Ascending aorta (tissue), 2 donors: ENCODE measurements at places on chromosomes 2 and 18. TPM values are rescaled to one million over a fixed set of nuclear protein-coding genes. Genes with fewer than 3 reads are reported as not detected.

The STARD6 gene
- total RNA-seq: not detected

GRCh38 chr18:58257461-58257860 lies 213.4 kb downstream of the NEDD4L start:
- H3K4me3 ChIP-seq: no peak overlapping the region
- no peaks in the 10 kb centered on the region for H3K27me3 ChIP-seq

The ANKAR gene
- total RNA-seq: 0.75 TPM

DNA sequence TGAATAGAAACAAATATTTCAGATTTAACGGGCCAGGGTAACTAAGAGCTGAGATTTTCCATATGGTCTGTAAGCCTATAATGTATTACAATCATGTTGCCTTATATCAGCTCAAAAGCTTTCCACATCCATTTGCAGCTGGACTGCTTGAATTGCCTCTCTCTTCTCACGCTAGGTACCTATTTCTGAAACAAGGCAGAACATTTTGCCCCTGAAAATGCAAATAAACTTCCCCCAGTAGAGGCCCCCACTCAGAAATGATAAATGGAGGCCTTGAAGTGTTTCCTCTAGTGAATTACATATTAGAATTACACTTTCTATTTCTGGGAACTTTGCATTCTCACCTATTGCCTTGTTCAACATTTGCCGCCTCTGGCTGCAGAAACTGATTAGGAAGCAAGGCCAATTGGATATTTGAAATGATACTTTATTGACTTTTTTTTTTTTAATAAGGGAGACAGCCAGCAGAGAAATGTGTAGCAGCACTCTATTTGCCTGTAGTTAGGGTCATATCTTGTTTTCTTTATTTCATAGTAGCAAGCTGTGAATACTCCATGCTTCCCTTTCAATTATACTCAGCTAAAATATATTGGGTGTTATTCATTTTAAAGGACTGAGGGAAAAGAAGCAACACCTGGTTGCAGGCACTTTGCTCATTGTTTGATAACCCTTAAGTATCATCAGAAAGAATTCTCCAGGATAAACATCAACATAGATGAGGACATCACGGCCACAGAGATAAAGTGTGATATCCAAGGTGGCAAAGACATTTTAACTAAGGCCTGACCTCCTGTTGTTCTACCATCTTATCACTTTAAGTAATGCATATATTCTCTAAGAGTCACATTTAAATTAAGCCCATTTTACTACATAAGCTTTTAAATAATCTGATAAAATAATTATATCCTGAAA lies 505.5 kb downstream of the LRRTM4 start:
- no peak overlapping the region for H3K27ac ChIP-seq
- no peak for DNase-seq
- no peak overlapping the region for H3K4me3 ChIP-seq
- no peaks in the 10 kb centered on the region for H3K4me1 ChIP-seq

DNA sequence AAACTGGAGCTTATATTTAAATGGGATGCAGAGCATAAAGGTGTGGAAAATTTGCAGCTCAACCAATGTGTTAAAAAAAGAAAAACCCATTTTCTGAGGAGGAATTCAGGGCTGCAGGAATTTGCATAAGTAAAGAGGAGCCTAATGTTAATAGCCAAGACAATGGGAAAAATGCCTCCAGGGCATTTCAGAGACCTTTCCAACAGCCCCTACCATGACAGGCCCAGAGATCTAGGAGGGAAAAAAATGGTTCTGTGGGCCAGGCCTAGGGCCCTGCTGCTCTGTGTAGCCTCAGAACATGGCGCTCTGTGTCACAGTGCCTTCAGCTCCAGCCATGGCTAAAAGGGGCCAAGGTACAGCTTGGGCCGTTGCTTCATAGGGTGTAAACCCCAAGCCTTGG lies 719.7 kb upstream of the ACVR2A start:
- no peaks in the 10 kb centered on the region for H3K27me3 ChIP-seq
- H3K4me3 ChIP-seq: no peak overlapping the region
- DNase-seq: no peak
- H3K36me3 ChIP-seq: no peaks in the 10 kb centered on the region
- no peak overlapping the region for H3K27ac ChIP-seq
- no peaks in the 10 kb centered on the region for H3K4me1 ChIP-seq

DNA sequence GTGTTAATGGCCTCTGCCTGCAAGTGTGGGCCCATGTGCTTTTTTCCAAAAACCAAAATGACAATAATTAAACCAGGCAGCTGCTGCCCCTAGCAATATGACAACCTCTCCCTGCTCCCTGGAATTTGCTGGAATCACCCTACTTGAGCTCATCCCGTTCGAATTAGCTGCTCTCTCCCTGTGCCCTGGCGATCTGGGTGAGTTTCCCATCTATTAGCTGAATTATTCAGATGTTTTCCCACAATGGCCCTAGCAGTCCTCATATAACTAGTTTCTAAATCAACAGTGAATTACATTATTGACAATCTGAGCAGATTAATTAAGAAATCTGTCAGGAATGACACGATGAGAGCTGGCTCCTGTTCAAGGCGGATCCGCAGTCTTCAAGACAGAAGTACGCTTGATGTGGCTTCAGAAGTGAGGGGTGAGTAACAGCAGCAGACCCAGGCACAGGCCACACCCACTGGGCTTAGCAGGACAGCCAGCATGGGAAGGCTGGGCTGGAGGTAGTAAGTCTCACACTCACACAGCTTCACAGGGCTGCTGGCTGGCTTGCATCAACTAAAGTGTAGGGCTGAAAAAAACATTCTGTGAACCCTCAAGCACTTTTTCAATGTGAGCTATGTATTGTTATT lies 366.2 kb upstream of the ID2 start:
- no peaks in the 10 kb centered on the region for H3K4me1 ChIP-seq
- no peak for DNase-seq
- no peaks in the 10 kb centered on the region for H3K36me3 ChIP-seq

The MREG gene
- not detected for total RNA-seq

- H3K4me1 ChIP-seq: no peaks in the 10 kb centered on the region
- H3K27ac ChIP-seq: no peak overlapping the region
- H3K36me3 ChIP-seq: no peaks in the 10 kb centered on the region
- no peak overlapping the region for H3K4me3 ChIP-seq
Measured at GRCh38 chr2:204298404-204298803, 246.9 kb upstream of the PARD3B start.

The ASPRV1 gene
- 4.3 TPM for total RNA-seq

DNA sequence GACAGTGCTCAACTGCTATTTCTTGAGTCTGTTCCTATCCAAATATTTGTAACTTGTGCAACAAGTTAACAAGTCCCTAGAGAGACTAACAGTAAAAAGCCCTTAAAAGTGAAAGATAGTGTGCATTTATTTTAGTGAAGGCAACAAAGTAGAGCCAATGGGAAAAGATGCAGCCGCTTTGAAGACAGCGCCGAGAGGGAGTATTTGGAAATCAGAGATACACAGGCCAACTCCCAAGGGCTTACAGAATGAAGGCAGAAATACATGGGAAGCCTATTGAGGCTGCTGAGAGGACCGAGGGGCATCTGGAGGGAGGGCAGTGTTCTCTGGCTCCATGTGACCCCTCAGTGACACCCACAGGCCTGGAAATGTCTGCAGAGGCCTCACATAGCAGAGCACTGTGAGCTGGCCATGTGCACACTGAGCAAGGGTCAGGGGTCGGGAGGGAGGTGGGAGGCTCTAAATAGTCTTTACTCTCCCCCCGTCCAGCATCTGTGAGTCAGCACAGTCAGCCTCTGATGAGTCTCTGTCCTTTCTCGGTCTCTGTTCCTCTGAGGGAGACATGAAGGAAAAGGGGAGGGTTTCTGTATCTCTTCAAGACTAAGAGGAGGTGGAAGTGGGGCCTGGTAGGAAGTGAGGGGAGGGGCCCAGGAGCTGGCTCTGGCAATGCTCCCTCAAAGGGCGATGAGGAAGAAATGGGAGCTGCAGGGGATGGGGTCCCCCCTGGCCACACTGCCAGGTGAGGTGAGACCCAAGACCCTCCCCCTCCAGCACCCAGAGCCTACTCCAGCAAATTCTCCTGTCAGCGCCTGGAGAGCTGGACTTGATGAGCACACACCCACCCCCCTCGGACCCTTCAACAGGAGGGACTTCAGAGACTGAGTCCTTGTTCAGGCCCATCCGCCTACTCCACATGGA lies 133.6 kb downstream of the SP3 start:
- no peaks in the 10 kb centered on the region for H3K27me3 ChIP-seq
- no peak overlapping the region for H3K27ac ChIP-seq
- peaks cover 12% of the 10 kb centered on the region for H3K4me1 ChIP-seq
- peak; percentile 71 for DNase-seq
- H3K4me3 ChIP-seq: no peak overlapping the region

DNA sequence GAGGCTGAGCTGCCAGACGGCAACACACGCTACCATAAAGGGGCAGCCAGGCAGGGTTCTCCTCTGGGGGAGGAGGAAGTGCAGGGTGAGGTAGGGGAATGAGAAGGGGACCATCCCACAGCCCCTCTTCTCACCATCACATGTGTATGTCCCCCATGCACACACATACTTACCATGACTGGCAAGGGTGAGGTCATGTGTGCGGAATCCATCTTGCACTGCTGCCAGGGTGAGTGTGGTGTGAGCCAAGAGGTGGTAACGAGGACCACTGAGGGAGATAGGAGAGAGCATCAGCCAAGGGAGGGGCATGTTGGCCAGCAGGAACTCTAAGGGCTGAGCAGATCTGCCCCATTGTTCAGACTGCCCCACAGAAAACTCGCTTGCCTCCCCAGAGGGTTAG lies 7.1 kb downstream of the WDR54 start:
- H3K27me3 ChIP-seq: no peaks in the 10 kb centered on the region
- DNase-seq: no peak
- no peak overlapping the region for H3K27ac ChIP-seq

GRCh38 chr2:29223257-29223656 lies 108.0 kb downstream of the CLIP4 start:
- H3K4me3 ChIP-seq: no peak overlapping the region
- H3K27ac ChIP-seq: no peak overlapping the region
- H3K4me1 ChIP-seq: no peaks in the 10 kb centered on the region

GRCh38 chr2:129174143-129174542 lies 805.3 kb upstream of the RAB6C start:
- H3K4me1 ChIP-seq: no peaks in the 10 kb centered on the region
- no peak overlapping the region for H3K27ac ChIP-seq
- H3K4me3 ChIP-seq: no peak overlapping the region
- no peak for DNase-seq

GRCh38 chr2:165011199-165011598 lies 55.9 kb upstream of the SLC38A11 start:
- DNase-seq: no peak
- no peak overlapping the region for H3K27ac ChIP-seq
- H3K4me3 ChIP-seq: no peak overlapping the region

DNA sequence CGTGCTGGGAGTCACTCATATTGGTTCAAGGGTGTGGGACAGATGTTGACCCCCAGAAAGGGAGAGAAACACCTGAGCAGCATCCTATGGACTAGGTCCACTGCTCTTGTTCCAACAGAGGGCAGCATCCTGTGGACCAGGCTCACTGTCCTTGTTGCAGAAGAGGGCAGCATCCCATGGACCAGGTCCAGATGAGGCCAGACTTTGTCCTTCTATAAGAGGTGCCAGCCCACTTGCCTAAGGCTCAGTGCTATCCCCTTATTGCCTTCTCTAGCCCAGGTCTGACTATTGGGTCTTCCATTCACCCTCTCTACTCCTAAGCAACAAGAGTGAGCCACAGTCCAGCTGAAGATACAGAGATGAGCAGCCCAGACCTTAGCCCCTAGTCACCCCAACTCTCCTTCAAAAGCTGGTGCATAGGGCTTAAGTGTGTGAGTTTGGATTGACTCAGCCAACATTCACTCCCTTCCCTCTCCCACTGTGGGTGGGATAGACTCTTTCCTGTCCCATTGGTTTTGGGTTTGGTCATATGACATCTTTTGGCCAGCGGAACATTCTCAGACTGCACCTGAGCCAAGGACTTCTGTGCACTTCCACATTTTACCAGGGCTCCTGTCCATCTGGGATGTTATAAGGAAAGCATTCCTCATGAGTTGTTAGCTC lies 132.4 kb upstream of the GPC1 start:
- no peaks in the 10 kb centered on the region for H3K27me3 ChIP-seq
- no peaks in the 10 kb centered on the region for H3K36me3 ChIP-seq
- no peaks in the 10 kb centered on the region for H3K4me1 ChIP-seq
- H3K4me3 ChIP-seq: no peak overlapping the region
- no peak for DNase-seq

GRCh38 chr2:136068581-136069227 lies 49.2 kb downstream of the CXCR4 start:
- no peak for DNase-seq
- no peak overlapping the region for H3K27ac ChIP-seq
- H3K27me3 ChIP-seq: no peaks in the 10 kb centered on the region
- H3K4me1 ChIP-seq: no peaks in the 10 kb centered on the region

- no peaks in the 10 kb centered on the region for H3K4me1 ChIP-seq
- H3K4me3 ChIP-seq: no peak overlapping the region
- no peak for DNase-seq
- H3K27ac ChIP-seq: no peak overlapping the region
Measured at GRCh38 chr2:7725171-7725849, 808.1 kb downstream of the RNF144A start.

DNA sequence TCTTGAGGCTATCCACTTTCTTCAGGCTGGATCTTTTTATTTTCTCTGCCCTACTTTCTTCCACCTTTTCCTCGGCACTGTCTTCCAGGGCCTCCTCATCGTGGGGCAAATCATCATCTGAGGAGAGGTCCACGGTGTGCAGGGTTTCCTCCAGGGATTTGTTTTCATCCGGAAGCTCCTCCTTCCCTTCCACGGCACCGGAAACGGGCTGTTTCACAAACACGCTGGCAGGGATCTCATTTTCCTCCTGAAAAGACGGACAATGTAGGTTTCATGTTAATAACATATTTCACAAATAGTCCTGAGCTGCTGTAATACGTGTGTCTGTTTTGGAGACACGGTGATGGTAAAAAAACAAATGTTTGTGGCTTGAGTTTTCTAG lies 10.4 kb downstream of the CAVIN2 start:
- H3K27ac ChIP-seq: no peak overlapping the region
- no peak for DNase-seq
- H3K4me3 ChIP-seq: no peak overlapping the region
- peaks cover 7% of the 10 kb centered on the region for H3K36me3 ChIP-seq
- no peaks in the 10 kb centered on the region for H3K27me3 ChIP-seq
- H3K4me1 ChIP-seq: no peaks in the 10 kb centered on the region

The GALNT14 gene
- not detected for total RNA-seq

- no peak for DNase-seq
- no peaks in the 10 kb centered on the region for H3K36me3 ChIP-seq
- no peaks in the 10 kb centered on the region for H3K27me3 ChIP-seq
- no peak overlapping the region for H3K4me3 ChIP-seq
Measured at GRCh38 chr2:27954221-27954673, 63.7 kb downstream of the BABAM2 start.

- no peaks in the 10 kb centered on the region for H3K27me3 ChIP-seq
- no peaks in the 10 kb centered on the region for H3K4me1 ChIP-seq
- H3K36me3 ChIP-seq: no peaks in the 10 kb centered on the region
- H3K27ac ChIP-seq: no peak overlapping the region
- no peak overlapping the region for H3K4me3 ChIP-seq
Measured at GRCh38 chr2:150449856-150450255, 37.6 kb downstream of the RND3 start.

- H3K27ac ChIP-seq: no peak overlapping the region
- H3K36me3 ChIP-seq: no peaks in the 10 kb centered on the region
- H3K4me1 ChIP-seq: no peaks in the 10 kb centered on the region
- DNase-seq: no peak
Measured at GRCh38 chr2:232538671-232539070, 821 bp upstream of the CHRNG start.

- H3K27me3 ChIP-seq: no peaks in the 10 kb centered on the region
- peaks cover 52% of the 10 kb centered on the region for H3K36me3 ChIP-seq
- H3K4me1 ChIP-seq: no peaks in the 10 kb centered on the region
Measured at GRCh38 chr2:239963646-239964205, 61.4 kb downstream of the NDUFA10 start.

- H3K4me3 ChIP-seq: no peak overlapping the region
- H3K27ac ChIP-seq: no peak overlapping the region
- H3K27me3 ChIP-seq: no peaks in the 10 kb centered on the region
- H3K4me1 ChIP-seq: no peaks in the 10 kb centered on the region
Measured at GRCh38 chr2:26670931-26671460, 21.5 kb upstream of the KCNK3 start.
